ENCODE measurements at places on chromosomes 5 and 9. TPM values are rescaled to one million over a fixed set of nuclear protein-coding genes. Genes with fewer than 3 reads are reported as not detected.
A peak's percentile ranks its signal among the peaks of the same experiment; 100 is the strongest.

The IRX2 gene
- 0.13 TPM for total RNA-seq

The FOXD1 gene
- total RNA-seq, result 0.39 TPM

The ANAPC2 gene
- total RNA-seq, result 141 TPM

- no peaks in the 10 kb centered on the region for H3K4me1 ChIP-seq
- no peak for DNase-seq
- H3K36me3 ChIP-seq, result no peaks in the 10 kb centered on the region
- no peaks in the 10 kb centered on the region for H3K27me3 ChIP-seq
- no peak overlapping the region for H3K27ac ChIP-seq
Measured at GRCh38 chr9:7690014-7690413, 109.6 kb downstream of the DMAC1 start.

DNA sequence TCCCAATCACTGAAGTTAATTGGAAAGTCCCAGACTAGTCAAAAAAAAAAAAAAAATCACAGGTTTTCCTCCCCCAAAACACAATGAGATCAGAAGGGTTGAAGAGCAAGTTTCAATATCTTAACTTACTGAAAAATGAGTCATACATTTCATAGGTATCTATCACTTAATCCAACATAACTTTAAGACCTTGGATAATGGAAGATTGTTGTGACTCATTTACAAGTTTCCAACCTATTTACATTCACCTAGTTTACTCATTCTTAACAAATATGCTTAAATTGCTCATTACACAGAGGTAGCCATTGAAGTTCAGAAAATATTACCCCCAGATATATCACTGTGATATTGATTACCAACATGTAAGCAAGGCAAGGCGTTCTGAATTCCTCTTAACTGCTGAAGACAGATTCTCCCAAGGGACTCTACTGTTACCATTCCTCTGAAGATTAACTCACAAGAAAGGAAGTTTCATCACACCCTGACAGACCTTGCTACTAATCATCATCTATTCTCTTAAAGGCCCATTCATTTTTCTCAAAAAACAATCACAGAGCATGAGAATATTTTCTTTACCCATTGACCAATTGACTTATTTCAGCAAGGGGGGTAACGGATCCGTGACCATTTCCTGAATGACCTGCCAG lies 563.8 kb downstream of the TLE1 start:
- no peak for DNase-seq
- no peaks in the 10 kb centered on the region for H3K36me3 ChIP-seq
- no peak overlapping the region for H3K4me3 ChIP-seq
- H3K27me3 ChIP-seq, result no peaks in the 10 kb centered on the region
- H3K27ac ChIP-seq, result no peak overlapping the region
- H3K4me1 ChIP-seq, result no peaks in the 10 kb centered on the region

The LCN2 gene
- total RNA-seq, result not detected

GRCh38 chr5:42949348-42950115 lies 90.6 kb downstream of the ANXA2R start:
- H3K27me3 ChIP-seq, result no peaks in the 10 kb centered on the region
- H3K4me3 ChIP-seq, result peak overlapping the region; percentile 77
- H3K27ac ChIP-seq, result peak overlapping the region; percentile 99
- H3K4me1 ChIP-seq, result peaks cover 46% of the 10 kb centered on the region
- peak; percentile 62 for DNase-seq
- H3K36me3 ChIP-seq, result no peaks in the 10 kb centered on the region

GRCh38 chr5:96852759-96853158 lies 23.5 kb upstream of the ERAP2 start:
- H3K27me3 ChIP-seq, result no peaks in the 10 kb centered on the region
- H3K27ac ChIP-seq, result no peak overlapping the region
- no peaks in the 10 kb centered on the region for H3K4me1 ChIP-seq
- no peak overlapping the region for H3K4me3 ChIP-seq
- DNase-seq, result no peak

The DDX4 gene
- total RNA-seq, result not detected

- H3K27me3 ChIP-seq, result no peaks in the 10 kb centered on the region
- no peak overlapping the region for H3K27ac ChIP-seq
- no peak overlapping the region for H3K4me3 ChIP-seq
- no peak for DNase-seq
- H3K36me3 ChIP-seq, result no peaks in the 10 kb centered on the region
- H3K4me1 ChIP-seq, result no peaks in the 10 kb centered on the region
Measured at GRCh38 chr5:10981932-10982331, 220.9 kb upstream of the DAP start.

Data from T-cell (primary cell).